IPS-NIHi11 (cell line): ENCODE measurements at places on chromosomes 1 and 21.

GRCh38 chr1:36835696-36836095 is 198.6 kb downstream of the GRIK3 start:
- DNase-seq: no peak

DNA sequence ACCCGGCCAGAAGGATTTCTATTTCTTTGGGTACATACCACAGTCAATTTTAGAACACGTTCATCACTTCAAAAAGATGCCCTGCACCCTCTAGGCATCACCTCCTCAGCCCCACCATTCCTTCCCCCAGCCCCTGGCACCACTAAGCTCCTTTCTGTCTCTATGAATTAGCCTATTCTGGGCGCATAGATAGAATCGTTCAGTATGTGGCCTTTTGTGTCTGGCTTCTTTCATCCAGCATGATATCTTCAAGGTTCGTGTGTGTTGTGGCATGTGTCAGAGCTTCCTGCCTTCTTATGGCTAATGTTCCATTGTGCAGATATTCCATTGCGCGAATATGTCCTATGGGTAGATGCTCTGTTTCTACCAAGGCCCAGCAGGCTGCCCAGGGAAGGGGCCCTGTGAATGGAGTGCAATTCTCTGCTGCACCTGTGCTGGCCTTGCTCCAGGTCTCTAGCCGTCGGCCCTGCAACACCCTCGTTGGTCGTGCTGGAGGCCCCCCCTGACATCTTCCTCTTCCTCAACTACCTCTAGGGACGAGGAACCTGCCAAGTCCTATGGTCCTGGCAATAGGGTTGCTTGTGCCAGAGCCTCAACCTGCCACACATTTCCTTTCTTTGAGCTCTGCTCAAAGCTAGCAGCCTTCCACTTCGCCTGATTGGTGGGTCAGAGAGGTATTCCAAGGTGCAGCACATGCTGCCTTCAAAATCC is 113.5 kb downstream of the RIPK4 start:
- DNase-seq: no peak

GRCh38 chr21:24110846-24111245 is 1496.4 kb downstream of the MRPL39 start:
- no peak for DNase-seq

GRCh38 chr1:204188959-204189639 is 7.2 kb downstream of the KISS1 start:
- no peak for DNase-seq

GRCh38 chr1:247156787-247157232 is 15.0 kb downstream of the ZNF124 start:
- no peak for DNase-seq

DNA sequence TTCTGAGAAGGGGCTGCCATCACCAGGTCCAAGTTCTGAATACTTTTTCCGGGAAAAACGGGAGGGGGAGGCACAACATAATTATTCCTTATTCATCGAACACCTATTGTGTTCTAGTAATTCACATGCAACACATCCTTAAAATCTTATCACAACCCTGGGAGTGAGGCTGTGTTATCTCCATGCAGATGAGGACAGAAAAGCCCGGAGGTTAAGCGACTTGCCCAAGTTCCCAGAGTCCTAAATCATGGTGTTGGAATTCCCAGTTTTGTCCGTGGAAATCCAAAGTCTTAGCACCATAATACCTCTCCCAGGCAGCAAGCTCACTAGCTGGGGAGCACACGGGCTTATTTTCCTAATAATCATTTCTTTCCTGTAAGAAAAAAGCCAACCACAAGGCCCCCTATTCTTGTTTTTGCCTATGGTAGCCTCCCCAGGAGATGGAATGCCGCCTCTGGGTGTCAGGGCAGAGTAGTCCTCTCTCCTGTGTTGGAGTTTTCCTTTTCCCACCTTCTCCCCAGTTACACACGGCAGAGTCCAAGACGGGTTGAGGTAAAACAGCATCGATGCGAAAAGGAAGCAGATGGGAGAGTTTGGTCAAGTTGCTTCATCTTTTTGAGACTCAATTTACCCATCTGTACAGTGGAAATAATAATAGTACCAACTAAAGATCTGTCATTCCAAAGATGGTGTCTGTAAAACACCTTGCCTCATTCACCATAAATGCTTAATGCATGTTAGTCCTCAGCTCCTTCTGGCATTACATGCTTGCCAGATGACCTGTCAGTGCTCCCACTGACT is 228.0 kb upstream of the TMEM51 start:
- DNase-seq: no peak

DNA sequence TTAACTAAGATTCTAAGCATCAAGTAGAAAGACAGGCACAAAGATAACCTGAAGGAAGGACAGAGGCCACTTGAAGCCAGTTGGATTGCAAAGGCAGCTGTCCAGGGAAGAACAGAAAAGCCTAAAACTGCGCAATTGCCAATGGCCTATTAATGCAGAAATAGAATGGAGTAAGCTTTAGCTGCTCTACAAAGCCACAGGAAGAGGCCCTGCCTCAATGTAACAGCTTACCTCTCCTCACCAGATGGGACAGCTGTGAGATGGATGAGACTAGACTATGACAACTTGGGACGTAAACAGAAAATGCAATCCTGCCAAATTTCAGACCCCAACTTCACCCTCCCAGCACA is 176.5 kb downstream of the EIF4G3 start:
- no peak for DNase-seq

- no peak for DNase-seq
Observed at GRCh38 chr1:40734882-40735628, 43.6 kb downstream of the NFYC start.
